ENCODE measurements at places on chromosomes 4 and X.

DNA sequence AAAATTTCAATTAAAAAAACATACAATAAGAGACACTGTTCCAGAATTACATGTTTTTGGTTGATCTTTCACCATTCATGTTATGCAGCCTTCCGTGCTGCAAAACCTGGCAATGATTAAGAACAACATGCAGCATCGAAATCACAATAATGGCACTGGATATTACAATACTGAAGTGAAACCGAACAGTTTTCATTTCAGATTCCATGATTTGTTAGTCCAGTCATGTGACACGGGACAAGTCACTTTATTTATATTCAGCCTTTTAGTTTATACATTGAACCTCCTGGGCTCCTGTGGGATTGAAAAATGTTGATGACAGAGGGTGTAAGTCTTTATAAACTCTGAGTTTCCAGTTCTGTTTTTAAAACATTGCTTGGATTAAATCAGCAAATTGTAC lies 142.5 kb upstream of the TTC29 start:
- DNase-seq: no peak

DNA sequence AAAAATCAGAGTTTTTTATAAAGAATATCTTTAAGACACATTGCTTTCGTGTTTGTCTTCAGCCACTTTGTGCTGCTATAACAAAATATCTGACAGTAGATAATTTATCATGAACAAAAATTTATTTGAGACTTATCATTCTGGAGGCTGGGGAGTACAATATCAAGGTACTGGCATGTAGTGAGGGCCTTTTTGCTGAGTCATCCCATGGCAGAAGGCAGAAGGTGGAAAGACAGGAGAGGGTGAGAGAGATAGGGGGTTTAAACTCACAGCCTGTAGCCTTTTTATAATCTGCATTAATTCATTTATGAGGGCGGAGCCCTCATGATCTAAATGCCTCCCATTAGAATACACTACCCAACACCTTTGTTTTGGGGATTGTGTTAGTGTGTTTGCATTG lies 431.2 kb upstream of the FAM47C start:
- DNase-seq: no peak

GRCh38 chr4:183352546-183352945 lies 30.3 kb upstream of the CLDN24 start:
- DNase-seq: no peak

GRCh38 chr4:85200106-85200505 lies 233.6 kb upstream of the WDFY3 start:
- no peak for DNase-seq

DNA sequence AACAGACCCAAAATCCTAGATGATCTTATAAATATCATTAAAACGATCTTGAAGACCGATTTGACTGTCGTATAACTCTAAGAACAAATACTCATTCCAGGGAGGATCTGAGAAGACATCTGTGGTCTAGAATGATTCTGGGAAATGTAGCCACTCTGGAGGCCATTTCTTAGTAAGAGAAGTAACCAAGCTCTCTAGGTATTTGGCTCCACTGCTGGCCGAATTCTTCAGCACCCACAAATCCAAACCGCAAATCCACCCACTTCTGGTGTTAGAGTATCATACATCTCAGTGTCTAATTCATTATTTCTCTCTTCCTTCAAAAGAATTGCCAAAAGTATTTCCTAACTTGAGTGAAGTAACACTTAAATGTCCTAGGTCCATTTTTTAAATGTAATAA lies 23.9 kb downstream of the KLHL5 start:
- no peak for DNase-seq

- DNase-seq: no peak
Measured at GRCh38 chr4:81380437-81380836, 91.3 kb downstream of the RASGEF1B start.

DNA sequence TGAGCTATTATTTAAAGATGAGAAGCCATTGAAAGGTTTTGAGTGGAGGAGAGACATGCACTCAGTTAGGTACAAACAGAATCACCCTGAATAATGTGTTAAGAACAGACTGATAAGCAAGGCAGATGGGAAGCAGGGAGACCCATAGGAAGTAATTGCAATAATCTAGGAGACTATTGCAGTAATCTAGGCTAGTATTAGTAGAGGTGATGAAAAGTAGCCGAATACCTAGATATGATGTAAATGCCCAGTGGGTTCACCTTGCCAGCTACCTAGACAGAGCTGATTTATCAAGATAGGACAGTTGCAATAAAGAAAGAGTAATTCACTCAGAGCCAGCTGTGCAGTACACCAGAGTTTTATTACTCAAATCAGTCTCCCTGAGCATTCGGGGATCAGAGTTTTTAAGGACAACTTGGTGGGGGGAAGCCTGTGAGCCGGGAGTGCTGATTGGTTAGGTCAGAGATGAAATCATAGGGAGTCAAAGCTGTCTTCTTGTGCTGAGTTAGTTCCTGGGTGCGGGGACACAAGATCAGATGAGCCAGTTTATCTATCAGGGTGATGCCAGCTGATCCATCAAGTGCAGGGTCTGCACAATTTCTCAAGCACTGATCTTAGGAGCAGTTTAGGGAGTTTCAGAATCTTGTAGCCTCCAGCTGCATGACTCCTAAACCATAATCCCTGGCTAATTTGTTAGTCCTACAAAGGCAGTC lies 427.5 kb downstream of the RPA4 start:
- DNase-seq: peak; percentile 12

- no peak for DNase-seq
Measured at GRCh38 chr4:16858275-16858752, 40.1 kb downstream of the LDB2 start.

- peak; percentile 63 for DNase-seq
Measured at GRCh38 chr4:65968831-65969558, 298.7 kb upstream of the EPHA5 start.

- DNase-seq: no peak
Measured at GRCh38 chr4:141459020-141459419, 177.4 kb upstream of the IL15 start.

DNA sequence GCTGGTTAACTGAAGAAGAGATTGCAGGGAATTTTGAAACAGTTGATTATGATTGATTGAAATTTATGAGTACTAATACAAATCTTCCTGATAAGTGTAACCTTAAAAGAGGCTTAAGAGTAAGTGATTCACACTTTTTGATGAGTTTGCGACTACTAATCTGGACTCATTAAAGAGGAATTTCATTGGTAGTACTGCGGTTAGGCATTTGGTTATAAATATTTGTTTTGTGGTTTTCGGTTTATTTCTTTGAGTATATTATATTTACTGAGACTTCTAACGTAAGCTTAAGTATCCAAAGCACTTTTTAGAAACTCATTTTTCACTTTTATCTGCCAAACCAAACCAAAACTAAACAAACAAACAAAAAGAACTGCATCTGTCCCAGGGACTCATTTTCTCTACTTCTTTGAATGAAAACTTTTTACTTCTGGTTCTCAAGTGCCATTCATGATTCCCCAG lies 20.7 kb downstream of the SLIT2 start:
- no peak for DNase-seq
